Activated CD8-positive, alpha-beta memory T cell treated with anti-CD3 and anti-CD28 coated beads for 4 hours (primary cell): ENCODE measurements at places on chromosomes 7 and 10.

- DNase-seq = no peak
These were observed 37.2 kb downstream of the HTRA1 start for GRCh38 chr10:122498521-122498920.

GRCh38 chr7:21354284-21354683 lies 73.6 kb upstream of the SP4 start:
- DNase-seq = no peak

DNA sequence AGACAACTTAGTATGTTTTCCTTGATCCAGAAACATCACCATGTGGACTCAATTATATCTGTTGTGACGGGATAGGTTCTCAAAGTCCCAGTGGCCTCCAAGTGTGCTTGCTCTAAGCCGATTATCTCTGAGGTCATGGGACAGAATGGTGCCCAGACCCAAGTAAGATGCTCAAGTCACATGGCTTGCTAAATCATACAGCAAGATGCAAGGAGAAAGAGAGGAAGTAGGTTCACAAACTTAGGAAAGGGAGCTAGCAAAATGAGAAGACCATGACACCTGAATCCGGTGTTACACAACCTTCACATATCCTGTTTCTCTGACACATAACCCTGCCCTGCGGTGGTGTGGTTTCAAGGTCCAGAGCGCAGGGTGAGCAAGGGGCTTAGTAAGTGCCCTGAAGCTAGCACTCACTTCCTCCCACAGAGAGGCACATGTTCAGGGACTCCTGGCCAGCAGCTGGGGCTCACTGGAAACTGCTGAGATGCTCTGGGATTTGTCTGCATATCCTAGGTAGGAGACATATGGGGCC lies 590.9 kb upstream of the ANKRD30A start:
- no peak for DNase-seq

DNA sequence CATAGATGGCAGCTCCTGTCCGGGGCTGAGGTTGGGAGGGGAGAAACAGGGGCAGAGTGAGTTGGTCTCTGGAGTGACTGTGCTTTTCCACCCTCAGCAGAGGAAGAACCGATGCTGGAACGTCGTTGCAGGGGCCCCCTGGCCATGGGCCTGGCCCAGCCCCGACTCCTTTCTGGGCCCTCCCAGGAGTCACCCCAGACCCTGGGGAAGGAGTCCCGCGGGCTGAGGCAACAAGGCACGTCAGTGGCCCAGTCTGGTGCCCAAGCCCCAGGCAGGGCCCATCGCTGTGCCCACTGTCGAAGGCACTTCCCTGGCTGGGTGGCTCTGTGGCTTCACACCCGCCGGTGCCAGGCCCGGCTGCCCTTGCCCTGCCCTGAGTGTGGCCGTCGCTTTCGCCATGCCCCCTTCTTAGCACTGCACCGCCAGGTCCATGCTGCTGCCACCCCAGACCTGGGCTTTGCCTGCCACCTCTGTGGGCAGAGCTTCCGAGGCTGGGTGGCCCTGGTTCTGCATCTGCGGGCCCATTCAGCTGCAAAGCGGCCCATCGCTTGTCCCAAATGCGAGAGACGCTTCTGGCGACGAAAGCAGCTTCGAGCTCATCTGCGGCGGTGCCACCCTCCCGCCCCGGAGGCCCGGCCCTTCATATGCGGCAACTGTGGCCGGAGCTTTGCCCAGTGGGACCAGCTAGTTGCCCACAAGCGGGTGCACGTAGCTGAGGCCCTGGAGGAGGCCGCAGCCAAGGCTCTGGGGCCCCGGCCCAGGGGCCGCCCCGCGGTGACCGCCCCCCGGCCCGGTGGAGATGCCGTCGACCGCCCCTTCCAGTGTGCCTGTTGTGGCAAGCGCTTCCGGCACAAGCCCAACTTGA lies 2.7 kb downstream of the REPIN1 start:
- DNase-seq = no peak

DNA sequence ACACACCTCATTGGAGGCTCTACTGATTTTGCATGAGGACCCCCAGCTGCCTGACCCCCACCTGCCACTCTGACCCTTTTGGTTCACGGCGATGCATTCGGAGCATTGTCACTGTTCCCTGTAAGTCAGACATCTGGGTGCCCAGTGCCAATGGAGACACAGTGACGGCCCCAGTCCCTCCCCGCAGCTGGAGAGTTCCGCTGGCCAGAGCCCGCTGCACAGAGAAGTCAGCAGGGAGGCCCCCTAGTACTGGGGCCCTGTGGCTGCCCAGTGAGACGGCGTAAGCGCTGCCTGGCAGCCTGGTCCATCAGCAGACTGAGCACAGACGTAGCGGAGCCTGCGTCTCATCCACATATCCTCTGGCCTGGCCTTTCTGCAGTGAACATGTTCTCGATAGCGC lies 77.5 kb downstream of the NKX6-2 start:
- DNase-seq = no peak

DNA sequence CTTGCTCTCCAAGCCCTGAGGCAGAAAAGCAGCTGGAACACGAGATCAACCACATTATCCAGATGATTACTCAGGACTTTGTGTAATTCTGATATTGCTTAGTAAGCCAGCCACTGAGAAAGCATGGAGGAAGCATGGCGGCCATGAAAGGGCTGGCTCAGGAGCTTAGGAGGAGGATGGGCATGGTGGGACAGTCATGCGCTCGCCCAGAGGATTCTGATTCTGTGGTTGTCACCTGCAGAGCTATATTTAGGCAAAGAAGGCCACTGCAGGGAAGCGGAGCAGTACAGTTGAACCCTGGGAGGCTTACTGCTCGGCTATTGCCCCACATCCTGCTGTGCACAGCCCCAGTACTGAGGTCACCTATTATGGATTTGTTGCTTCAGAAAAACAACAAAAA lies 128.8 kb upstream of the DNAJB12 start:
- no peak for DNase-seq

DNA sequence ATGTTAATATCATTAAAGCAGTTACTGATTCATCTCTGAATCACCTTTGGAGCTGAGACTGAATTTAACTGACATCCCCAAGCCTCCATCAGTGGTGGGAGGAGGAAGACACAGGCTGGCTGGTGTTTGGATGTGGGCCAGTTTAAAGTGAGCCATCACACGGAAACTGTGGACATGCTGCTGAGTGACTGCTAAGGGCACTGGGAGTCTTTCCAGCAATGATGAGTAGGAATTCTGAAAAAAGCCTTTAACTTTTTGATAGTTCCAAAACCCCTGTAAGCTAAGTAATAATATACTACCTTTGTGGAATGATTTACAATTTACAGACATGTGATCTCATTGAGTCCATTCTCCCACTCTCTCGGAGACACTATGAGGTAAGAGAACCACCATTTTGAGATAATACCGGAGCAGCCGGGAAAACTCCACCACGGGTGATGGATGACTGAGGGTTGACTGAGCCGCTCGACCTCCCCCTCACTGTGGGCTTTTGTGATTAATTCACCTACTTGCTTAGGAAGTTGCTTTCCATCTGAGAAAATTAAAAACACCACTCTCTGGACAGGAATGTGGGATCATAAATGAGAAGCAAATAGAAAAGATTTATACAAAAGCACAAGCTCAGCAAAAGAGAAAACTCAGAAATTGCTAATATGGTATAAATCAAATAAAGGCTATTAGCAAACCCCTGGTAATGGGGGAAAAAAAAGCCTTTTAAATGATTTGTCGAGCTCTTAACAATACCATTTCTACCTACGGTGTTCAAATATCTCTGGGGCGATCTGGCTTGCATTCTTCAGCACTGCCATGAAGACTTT lies 194.8 kb downstream of the FANK1 start:
- no peak for DNase-seq

DNA sequence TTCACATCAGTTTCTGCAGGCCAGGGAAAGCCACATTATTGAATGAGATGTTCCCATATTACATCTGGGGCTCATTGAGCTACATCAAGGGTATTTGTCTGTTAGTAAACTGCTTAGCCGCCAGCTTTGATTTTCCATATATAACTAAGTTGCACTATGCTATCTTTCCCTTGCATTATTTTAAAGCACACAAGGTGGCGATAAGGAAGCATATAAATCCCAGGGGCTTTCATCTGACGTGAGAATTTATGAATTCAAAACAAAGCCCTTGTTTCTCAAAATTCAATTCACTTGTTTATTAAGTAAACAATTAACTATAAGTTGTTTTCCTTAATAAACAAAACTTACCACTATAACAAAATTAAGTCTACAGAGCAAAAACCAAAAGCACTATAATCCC lies 334.1 kb upstream of the TPK1 start:
- DNase-seq = no peak
